Muscle of arm (tissue), 14 donors: ENCODE measurements at places on chromosomes 5 and 9. TPM values are rescaled to one million over a fixed set of nuclear protein-coding genes. Genes with fewer than 3 reads are reported as not detected.
A peak's percentile ranks its signal among the peaks of the same experiment; 100 is the strongest.

DNA sequence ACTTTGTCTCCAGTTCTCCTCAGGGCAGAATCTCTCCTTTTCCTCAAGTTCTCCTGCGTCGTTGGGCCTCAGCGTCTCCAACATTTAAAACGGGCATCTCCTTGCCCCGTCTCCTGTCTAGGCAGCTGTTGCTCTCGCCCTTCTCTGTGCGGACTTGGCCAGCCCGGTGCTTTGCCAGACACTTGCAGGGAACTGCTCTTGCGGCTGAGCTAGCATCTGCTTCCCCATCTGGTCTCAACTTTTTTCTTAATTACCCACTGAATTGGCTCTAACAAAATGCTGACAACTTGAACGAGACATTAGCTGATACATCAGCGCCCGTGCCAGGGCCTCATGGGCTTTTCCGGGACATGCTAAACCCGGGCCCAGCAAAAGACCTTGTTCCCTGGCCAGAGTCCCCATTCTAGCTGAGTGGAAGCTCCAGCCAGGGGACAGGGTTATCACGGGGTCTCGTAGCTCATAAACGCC, 25.1 kb downstream of the ZNF618 start:
- no peak for DNase-seq

GRCh38 chr9:38342096-38342495, 50.4 kb upstream of the ALDH1B1 start:
- no peak for DNase-seq

DNA sequence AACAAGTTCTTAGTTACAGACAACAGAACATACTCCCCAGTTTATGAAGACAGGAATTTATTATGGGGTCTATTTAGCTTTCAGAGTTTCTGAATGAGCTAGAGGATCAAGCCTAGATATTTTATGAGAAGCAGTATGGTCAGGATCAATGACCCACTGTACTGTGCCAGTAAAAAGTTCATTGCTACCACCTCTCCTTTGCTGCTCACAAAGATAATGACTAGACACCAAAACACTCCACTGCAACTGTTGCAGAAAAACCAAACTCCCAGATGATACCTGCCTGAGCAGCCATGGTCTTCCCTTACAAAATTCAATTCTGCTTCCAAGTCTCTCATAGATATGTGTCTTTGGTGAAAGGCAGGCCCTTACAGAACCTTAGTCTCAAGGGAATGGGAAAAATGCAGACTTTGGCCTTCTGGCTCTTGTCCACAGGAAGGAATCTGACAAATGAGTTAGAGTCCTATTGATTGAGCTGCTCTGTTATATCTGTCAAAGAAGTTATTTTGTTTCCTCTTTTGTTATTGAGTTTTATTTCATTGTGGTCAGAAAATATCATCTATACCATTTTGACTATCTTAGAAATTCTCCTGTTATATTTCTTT, 74.7 kb upstream of the RASGRF2 start:
- DNase-seq: no peak

DNA sequence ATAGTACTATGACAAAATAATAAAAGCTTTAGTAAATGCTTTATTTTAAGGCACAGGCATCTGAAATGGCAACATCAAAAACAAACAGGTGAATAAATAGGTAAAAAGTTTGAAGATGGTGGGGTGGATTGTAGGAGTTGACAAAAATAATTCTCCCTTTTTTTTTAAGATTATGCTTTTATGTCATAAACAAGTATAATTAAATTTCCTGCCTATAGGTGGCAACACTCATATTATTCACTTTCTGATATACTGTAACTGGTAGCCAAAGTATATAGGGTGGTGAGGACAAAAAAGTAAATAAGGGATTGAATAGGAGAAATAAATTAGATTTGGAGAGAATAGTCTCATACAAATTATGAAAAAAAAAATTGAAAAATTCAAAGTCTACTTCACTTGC, 120.0 kb upstream of the ACOT12 start:
- DNase-seq: no peak

DNA sequence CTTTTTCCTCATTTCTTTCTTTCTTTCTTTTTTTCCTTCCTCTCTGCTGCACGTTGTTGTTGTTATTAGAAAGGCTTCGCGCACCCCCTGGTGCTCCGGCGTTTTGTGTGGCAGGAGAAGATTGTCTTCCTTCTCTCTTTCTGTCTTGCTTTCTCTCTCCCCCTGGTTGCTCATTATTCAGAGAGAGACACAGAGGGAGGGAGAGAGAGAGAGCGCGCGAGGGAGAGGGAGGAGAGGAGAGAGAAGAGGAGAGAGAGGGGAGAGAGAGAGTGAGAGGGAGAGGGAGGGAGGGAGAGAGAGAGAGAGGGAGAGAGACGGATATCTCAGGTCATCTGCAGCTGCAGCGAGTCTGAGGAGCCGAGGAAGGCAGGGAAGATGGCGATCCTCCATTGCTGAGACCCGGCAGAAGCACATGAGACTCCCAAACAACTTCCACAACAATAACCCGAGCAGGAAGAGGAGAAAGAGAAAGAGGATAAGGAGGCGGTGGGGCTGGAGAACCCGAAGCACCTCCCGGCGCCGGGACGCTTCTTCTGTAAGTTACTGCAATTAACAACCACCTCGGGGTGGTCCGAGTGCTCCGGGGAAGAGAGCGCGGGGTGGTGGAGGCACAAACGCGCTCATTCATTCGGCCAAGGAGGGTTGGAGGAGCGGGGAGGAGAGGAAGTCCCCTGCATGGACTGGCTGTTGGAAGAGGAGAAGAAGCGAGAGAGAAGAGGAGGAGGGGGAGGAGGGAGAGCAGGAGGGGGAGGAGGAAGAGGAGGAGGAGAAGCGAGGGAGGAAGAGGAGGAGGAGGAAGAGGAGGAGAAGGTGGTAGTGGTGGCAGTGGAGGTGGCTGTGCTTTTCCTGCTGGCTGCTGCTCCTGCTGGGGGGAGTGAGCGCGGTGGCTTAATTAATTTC, at the start of gene ZNF462:
Gene ZNF462, plus strand, starts transcription at position 346 of the 900 bp plus-strand sequence. CDS start 60,218 bp downstream, outside the sequence.
- DNase-seq: peak; percentile 86

DNA sequence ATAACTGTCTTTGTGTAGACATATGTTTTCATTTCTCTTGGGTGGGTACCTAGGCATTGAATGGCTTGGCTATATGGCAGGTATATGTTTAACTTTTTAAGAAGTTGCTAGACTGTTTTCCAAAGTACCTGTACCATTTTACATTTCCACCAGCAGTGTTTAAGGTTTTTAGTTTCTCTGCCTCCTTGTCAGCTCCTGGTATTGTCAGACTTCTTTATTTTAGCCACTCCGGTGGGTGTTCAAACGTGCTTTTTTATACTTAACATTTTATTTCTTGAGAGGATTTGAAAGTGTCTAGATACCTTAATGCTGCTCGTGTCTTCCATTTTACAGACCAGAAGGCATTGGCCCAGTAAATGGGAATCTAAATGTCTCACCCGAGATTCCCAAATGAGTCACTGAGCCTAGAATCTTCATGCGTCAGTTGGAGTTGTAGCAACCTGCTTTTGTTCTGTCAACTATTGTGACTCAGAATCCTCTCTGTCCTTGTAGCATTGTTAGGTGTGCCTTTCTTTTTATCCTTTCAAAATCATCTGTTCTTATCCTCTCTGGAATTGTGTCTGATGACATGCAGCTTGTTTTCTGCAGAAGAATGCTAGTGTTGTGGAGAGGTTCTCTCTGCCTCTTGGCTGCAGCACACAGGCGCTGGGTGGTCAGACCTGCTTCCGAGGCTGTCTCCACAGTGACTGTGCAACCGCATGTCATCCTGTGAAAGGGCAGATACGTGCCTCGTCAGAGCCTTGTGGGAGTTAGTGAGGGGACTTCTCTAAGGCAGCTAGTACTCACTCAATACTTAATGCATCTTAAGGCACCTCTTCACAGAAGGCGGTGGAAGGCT, 291.8 kb downstream of the AOPEP start:
- no peak for DNase-seq

GRCh38 chr5:142870532-142871362, 100.6 kb downstream of the ARHGAP26 start:
- no peak for DNase-seq

DNA sequence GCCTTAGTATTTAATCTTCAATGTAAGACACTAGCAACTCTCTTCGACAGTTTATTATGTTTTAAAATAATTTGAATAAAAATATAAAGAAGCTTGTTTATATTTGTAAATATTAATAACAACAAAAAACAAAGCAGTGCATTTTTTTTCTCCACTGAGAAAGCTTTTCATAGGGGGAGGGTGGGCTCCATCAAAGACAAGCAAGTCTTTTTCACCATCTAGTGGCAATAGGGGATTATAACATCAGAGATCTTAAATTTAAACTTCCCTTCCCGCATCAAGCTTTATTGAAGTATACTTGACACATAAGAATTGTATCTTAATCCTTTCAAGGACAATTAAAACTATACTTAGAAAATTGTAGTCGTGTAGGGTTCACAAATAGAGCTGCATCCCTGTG, 9.3 kb upstream of the OR13F1 start:
- no peak for DNase-seq

- no peak for DNase-seq
Observed at GRCh38 chr5:10102706-10103497, 146.8 kb downstream of the ATPSCKMT start.

DNA sequence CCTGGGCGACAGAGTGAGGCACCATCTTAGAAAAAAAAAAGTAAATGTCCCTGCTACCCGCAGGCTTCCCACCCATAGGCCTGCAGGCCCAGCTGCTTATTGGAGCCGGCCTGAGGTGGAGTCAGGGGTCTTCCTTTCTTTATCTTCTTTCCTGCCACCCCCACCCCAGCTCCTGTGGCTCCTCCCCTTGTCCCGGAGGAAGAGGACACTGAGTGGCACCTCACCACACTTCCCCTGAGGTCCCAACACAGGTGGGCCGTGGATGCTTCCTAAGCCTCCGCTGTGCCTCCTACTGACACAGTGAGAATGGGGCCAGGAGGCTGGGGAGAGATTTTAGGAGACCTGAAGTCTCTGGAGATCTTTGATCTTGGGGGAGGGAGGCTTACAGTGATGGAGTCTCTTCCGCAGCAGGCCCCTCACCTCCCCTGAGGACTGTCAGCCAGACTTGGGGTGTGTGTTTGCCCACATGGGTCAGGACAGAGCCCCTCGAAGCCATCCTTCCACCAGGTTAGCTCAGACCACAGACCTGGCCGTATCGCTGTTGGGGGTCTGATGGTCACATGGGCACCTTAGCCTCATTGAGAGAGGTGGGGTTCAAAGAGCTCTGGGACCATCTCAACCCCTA, 135.4 kb upstream of the IER5L start:
- DNase-seq: no peak

TICAM2 gene
- not detected for polyA plus RNA-seq

NUP214 gene
- polyA plus RNA-seq: 28.8 TPM
